ENCODE measurements at places on chromosomes 13 and 19.

DNA sequence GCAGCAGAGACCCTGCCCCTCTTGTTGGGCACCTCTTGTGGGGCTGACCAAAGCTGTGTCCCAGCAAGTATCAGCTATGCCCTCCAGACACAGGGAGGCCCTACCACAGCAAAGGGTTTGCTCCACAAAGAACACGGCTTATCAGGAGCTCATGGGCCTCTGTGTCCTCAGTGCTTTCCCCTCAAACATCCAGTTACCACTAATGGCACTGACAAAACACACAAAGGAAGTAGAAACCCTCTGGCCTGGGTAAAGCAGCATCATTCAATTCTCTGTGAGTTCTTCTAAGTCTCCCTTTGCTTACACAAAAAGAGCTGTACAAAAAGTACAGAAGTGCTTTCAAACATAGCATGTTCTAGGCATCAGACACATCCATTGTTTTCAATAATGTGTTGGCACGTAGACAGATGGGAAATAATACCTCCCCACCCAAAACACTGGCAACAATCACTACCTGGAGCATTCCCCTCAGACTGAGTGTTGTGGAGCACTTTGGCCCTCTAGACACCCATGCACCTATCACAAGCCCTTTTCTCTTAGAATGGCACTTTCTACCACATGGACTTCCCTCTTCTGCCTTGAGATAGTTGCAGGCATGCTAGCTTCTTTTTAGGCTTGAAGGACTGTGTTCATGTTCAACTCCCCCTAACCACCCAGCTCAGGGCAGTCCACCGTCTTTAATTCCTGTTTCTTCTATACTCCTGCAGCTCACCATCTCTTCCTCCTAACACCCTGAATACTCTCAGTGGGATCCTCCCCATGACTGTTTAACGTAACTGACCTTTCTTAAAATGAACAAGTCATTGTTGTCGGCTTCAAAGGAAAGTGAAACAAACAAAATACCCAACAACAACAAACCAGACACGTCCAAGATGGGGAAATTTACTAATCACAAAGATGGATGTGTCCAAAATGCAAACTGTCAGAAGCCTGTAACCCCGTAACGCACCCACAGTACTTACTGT, 43.5 kb downstream of the ATP7B start:
- no peak for DNase-seq

DNA sequence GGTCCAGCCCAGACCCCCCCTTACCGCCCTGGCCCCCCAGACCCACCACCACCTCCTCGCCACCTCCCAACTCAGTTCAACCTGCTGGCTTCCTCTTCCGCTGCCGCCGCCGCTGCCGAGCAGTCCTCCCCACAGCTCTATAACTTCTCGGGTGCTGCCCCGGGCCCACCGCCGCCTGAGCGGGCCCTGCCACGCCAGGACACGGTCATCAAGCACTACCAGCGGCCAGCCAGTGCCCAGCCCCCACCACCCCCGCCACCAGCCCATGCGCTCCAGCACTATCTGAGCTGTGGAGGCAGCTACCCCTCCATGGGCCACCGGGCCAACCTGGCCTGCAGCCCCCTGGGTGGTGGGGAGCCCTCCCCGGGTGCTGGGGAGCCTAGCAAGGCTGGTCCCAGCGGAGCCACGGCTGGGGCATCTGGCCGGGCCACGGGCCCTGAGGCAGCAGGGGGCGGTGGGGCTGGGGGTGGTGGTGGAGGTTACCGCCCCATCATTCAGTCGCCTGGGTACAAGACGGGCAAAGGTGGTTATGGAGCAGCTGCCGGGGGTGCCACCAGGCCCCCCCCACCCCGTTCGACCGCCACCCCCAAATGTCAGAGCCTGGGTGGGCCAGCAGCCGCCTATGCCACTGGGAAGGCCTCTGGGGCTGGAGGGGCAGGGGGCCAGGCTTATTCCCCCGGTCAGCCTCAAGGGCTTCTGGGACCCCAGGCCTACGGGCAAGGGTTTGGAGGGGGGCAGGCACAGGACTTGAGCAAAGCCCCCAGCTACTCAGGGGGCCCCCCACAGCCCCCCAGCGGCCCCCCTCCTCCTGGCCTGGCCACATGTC, 4.2 kb downstream of the PRR12 start:
- DNase-seq = no peak

- no peak for DNase-seq
Observed at GRCh38 chr19:37519890-37520289, 13.2 kb downstream of the ZNF793 start.

- no peak for DNase-seq
Observed at GRCh38 chr13:114185182-114185971, 6.3 kb downstream of the CFAP97D2 start.

DNA sequence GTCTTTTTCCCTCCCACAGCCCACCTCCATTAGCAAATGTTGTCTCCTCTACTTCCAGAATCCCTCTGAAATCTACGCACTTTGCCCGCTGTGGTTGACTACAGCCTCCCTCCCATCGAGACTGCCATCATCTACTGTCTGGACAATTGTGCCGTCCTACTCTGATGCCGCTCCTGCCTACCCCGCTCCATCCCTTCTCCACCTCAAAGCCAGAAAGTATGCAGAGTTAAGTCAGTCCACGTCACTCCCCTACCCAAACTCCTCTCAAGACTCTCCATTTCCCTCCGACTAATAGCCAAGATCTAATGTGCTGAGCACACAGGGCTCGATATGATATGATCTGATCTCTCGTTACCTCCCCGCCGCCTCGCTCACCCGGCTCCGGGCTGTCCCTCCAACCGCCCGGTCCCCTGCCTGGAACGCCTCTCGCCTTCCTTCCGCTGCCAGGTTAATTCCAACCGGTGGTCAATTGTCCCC, 556 bp downstream of the CACTIN start:
- no peak for DNase-seq

DNA sequence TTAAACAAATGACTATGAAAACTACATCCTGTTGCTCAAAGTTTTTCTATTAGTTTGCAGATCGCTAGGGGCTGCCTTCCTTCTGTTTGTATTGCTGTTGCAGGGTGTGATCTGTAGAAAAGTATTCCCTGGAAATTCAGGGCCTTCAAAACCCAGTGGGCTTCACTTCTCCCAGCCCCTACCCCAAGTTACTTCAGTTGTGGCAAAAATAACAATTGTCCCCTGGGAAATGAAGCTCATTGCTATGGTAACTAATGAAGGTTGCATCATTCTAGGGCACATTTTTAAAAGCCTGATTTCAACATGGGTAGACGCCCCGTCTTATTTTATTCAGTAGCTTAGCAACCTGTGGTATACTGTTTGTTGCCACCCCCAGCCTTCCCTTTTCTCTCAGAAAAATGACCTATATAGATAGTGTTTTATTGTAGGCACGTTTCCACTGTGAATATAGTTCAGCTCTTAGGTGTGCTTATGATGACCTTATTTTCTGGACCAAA, 60.9 kb downstream of the WDFY2 start:
- DNase-seq = no peak

- DNase-seq = no peak
Observed at GRCh38 chr13:83618966-83619365, 263.3 kb downstream of the SLITRK1 start.

DNA sequence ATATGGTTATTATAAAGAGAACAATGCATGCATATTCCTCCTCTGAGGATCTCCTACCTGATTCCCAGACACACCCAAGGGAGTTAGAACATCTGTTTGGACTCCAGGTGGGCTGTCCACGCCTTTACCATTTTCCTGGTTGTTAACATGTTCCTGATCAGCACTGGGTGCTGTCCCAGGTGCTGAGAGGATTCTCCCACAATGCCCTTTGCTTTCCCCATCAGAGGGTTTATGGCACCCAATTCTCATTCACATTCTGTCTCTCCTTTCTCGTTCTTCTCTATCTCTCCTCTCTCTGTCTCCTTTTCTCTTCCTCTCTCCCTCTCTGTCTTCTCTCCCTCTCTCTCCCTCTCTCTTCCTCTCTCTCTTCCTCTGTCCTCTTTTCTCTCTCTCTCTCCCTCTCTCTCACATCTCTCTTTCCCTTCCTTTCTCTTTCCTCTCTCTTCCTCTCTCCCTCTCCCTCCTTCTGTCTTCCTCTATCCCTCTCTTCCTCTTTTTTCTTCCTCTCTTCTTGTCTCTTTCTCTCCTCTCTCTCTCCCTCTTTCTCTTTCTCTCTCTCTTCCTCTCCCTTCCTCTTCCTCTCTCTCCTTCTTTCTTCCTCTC, 3.3 kb upstream of the RDH13 start:
- no peak for DNase-seq

- peak; percentile 51 for DNase-seq
Observed at GRCh38 chr13:50387051-50387581, 371.9 kb downstream of the KCNRG start.

- no peak for DNase-seq
Observed at GRCh38 chr19:29682236-29682895, 17.1 kb downstream of the PLEKHF1 start.

- no peak for DNase-seq
Observed at GRCh38 chr19:46928951-46929350, 68.2 kb downstream of the ARHGAP35 start.

DNA sequence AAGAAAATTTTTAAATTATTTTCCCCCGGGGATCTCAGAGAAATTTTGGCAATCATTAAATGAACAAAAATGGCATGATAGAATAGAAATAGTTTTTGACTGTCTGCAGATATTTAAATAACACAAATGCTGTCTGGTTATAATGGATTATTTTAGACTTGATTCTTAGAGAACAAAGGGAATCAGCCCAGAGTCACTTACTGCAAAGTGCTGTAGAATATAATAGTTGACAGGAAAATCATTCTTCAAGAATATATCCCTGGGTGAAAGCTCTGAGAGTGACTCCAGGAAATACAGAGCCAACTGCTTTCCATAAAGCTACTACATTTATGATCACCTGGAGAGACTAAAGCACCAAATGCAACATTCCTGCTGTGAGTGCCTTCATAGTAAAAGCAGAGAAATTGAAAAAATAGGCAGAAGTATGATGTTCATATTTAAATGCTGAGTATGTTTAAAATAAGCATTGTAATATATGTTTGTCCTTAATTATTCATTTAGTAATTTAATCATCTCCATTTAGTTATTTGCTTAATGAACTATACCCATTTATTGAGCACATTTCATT, 1765.8 kb downstream of the SLITRK1 start:
- no peak for DNase-seq

GRCh38 chr19:4369888-4370260, 26.5 kb downstream of the MPND start:
- DNase-seq = peak; percentile 37

DNA sequence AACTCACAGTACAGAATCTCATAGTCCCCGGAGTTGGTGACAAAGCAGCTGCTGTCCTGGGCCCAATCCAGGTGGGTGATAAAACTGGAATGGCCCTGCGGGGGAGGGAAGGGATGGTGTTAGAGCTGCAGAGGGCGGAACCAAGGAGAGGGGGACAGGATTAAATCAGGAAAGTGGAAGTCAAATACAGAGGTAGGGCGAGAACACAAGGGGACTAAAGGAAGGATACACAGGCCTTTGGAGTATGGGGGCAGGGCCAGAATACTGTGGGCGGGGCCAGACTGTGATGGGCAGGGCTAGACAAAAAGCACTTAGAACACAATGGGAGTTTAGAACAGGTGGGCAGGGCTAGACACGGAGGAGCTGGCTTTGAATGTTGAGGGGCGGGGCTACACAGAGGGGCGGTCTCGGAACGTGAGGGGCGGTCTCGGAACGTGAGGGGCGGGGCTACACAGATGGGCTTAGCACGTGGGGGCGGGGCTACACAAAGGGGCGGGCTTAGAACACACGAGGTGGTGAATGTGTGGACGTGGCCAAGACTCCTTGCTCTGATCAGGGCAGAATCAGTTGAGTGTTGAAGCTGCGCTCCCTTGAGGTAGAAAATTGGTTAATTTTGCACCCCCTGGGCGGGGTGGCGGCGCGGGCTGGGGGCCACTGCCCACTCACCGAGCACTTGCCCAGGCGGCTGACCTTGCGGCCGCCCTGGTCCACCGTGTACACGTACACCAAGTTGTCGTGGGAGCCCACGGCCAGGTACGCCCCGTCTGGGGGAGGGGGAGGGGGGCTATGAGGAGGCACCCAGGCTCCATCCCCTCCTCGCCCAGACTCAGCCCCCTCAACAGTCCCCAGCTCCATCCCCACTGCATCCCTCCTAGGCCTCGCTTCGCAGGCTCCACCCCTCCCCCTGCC, 14.0 kb upstream of the GPR4 start:
- DNase-seq = no peak

DNA sequence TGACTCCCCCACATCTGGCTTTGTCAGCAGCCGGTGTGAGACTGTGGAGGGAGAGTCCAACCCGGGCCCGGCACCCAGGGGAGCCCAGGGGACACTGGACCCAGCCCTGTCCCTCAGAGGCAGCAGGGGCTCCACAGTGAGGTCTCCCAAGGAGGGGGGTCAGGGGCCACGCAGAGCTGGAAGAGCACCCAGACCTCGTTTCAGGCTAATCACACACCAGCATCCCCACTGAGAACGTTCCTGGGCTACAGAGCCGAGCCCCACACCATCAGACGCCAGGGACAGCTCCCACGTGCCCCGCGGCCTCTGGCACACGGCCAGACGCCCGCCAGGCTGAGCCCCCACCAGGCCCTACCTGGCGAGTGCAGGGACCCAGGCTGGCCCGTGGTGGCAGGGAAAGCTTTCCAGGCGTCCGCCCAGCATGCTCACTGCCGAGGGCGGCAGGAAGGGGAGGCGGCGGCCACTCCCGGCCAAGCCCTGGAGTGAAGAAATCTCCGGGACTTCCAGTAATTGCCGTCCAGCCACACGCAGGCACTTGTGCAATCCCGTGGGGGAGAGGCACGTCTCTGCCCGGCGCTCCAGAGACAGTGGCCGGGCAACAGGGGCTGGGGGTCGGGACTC, 19.2 kb downstream of the SBNO2 start:
- no peak for DNase-seq

GRCh38 chr13:76556627-76557026, 329.6 kb downstream of the KCTD12 start:
- no peak for DNase-seq

DNA sequence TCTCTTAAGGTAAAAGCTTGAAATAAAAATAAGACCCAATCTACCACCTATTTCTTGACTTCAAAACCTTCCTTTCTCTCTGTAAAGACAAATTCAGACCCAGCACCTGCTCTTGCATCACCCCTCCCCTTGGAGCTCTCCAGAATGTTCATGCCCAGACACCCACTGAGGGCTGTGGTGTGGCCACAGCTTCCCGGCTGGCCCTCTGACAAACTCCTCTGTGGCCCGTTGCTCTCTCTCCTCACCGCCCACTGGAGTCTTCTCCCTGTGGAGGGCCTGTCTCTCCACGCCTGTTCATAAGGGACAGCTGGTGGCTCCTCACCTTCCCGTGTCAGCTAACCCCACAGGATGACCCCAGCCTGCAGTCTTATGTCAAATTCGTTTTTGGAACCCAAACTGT, 49.1 kb downstream of the TSSK6 start:
- DNase-seq = no peak

DNA sequence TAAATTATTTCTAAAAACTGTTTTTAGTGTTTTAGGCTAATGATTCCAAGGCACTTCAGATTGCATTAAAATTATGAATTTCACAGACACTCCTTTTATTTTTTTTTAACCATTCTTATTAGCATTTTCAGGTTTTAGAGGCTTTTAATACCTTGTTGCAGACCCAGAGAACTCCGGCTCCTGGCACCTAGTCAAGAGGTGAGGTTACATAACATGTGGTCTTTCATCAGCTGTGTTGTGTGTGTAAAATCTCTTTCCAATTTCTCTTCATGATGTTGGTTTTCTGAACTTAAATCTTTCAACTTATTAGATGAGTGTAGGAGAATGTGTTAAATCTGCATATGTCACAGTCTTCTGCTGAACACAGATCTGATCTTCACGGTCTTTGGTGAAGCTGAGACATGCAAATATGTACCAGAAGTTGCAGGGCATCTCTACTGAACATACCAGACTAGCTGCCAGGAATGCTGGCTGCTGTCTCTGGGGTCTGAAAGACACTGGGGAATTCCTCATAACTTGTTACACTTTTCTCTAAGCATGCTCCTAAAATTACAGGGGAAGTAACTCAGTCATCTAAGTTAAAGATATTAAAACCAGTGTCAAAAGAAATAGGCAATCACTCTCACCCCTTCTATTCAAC, 1165.3 kb downstream of the EFNB2 start:
- DNase-seq = no peak

Data from NCI-H446 (cell line).